ENCODE measurements at places on chromosomes 13 and 19. TPM values are rescaled to one million over a fixed set of nuclear protein-coding genes. Genes with fewer than 3 reads are reported as not detected.

FGF21 gene
- not detected for total RNA-seq

JSRP1 gene
- not detected for total RNA-seq

- H3K27ac ChIP-seq = no peak overlapping the region
- no peaks in the 10 kb centered on the region for H3K36me3 ChIP-seq
- peaks cover 16% of the 10 kb centered on the region for H3K4me1 ChIP-seq
- peak; percentile 91 for DNase-seq
Measured at GRCh38 chr13:101474419-101474957, 22.0 kb downstream of the ITGBL1 start.

DNA sequence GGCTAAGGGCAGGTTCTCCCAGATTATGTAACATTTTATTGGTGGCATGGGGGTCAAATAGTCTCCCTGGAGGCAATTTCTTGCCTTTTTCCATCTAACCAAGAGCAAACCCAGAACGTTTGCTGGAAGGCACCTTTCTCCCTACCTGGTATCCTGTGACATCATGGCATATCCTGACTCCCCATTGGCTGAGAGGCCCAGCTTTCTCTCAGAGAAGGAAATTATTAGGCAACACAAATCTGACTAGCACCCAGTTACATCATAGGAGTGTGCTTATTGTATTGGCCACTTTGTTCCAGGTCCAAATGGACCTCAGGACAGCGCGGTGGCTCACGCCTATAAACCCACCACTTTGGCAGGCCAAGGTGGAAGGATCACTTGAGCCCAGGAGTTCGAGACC lies 13.0 kb downstream of the NTN5 start:
- DNase-seq = no peak
- no peaks in the 10 kb centered on the region for H3K27me3 ChIP-seq
- no peak overlapping the region for H3K27ac ChIP-seq
- H3K4me1 ChIP-seq = peaks cover 6% of the 10 kb centered on the region

DNA sequence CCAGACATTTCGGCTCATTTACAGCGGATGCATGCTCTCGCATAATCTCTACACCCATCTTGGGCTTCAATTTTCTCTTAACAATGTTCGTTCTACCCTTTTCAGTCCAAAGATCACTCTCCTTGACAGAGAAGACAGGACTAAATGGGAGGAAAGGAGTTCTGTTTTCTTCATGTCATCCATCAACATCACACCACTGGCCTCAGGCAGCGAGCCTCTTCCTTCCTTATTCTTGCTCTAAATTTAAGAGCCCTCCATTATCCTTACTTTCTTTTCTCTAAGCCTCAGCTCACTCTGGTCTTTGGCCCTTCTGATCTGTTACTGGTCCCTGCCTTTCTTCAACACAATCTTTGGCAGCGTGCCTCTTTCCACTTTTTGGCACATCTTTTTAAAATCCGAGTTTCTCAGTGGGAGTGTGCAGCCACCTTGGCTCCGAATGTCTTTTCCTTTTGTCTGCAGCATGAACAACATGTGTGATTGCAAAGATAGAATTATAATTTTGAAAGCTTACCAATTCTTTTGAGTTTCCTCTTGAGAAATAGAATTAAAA lies 98.7 kb downstream of the FAM216B start:
- no peaks in the 10 kb centered on the region for H3K27me3 ChIP-seq
- no peak for DNase-seq
- H3K4me1 ChIP-seq = peaks cover 6% of the 10 kb centered on the region
- no peak overlapping the region for H3K27ac ChIP-seq
- H3K4me3 ChIP-seq = no peak overlapping the region

- no peaks in the 10 kb centered on the region for H3K36me3 ChIP-seq
- H3K4me3 ChIP-seq = no peak overlapping the region
- H3K27ac ChIP-seq = no peak overlapping the region
- no peaks in the 10 kb centered on the region for H3K27me3 ChIP-seq
- no peak for DNase-seq
- H3K4me1 ChIP-seq = no peaks in the 10 kb centered on the region
Measured at GRCh38 chr19:31370216-31370615, 21.0 kb upstream of the TSHZ3 start.

GRCh38 chr19:14004619-14005348 lies 1.3 kb downstream of the RFX1 start:
- peak overlapping the region; percentile 66 for H3K27ac ChIP-seq
- no peak overlapping the region for H3K4me3 ChIP-seq
- H3K4me1 ChIP-seq = peaks cover 15% of the 10 kb centered on the region
- no peak for DNase-seq
- H3K36me3 ChIP-seq = no peaks in the 10 kb centered on the region

DNA sequence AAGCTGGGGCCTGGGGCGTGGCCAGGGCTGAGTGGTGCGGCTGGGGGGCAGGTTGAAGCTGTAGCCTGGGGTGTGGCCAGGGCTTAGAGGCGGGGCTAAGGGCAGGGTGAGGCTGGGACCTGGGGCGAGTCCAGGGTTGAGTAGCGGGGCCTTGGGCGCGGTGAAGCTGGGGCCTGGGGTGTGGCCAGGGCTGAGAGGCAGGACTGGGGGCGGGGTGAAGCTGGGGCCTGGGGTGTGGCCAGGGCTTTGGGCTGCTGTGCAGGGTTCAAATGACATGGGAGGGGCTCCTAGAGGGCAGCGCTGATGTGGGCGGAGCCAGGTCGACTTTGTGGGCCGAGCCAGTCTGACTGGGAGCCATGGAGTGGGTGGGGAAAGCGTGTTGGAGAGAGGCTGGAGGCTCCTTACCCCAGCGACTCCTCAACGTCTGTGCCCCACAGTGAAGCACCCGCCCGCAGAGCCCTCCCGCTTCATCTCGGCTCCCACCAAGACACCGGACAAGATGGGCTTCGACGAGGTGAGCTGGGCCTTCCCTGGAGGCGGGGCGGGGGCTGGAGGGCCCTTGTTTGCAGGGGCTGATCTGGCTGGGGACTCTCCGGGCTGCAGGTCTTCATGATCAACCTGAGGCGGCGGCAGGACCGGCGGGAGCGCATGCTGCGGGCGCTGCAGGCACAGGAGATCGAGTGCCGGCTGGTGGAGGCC lies 21.5 kb downstream of the COLGALT1 start:
- H3K27ac ChIP-seq = no peak overlapping the region
- no peaks in the 10 kb centered on the region for H3K4me1 ChIP-seq
- no peak overlapping the region for H3K4me3 ChIP-seq
- H3K36me3 ChIP-seq = peaks cover 33% of the 10 kb centered on the region

Measured in fibroblast of lung (primary cell).